ENCODE measurements at places on chromosomes 5 and 9.
A peak's percentile ranks its signal among the peaks of the same experiment; 100 is the strongest.

- DNase-seq: no peak
Observed at GRCh38 chr9:82208741-82209450, 220.3 kb downstream of the SPATA31D1 start.

- DNase-seq: no peak
Observed at GRCh38 chr9:127395497-127396252, 1.3 kb upstream of the SLC2A8 start.

- no peak for DNase-seq
Observed at GRCh38 chr5:113118298-113118697, 141.7 kb downstream of the DCP2 start.

DNA sequence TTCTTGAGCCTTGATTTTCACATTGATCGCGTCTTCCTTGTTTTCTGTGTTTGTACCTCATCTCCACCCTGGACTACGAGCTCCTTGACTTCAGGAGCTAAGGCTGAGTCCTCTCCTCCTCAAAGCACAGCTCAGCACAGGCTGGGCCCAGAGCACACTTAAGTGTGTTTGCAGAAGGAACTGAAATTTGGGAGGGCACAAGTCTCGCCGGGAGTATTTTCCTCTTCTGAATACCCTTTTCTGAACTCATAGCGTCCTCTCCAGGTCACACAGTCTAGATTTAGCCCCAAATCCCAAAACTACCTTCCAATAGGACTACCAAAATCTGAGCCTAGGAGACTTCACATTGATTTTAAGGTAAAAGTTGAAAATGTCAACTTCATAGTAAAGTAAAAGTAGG, 41.6 kb downstream of the TSTD2 start:
- DNase-seq: no peak

GRCh38 chr5:154593796-154594195, 115.8 kb upstream of the HAND1 start:
- no peak for DNase-seq

- DNase-seq: no peak
Observed at GRCh38 chr9:117464941-117465616, 50.2 kb upstream of the ASTN2 start.

GRCh38 chr9:78324682-78325081, 27.8 kb downstream of the PSAT1 start:
- no peak for DNase-seq

DNA sequence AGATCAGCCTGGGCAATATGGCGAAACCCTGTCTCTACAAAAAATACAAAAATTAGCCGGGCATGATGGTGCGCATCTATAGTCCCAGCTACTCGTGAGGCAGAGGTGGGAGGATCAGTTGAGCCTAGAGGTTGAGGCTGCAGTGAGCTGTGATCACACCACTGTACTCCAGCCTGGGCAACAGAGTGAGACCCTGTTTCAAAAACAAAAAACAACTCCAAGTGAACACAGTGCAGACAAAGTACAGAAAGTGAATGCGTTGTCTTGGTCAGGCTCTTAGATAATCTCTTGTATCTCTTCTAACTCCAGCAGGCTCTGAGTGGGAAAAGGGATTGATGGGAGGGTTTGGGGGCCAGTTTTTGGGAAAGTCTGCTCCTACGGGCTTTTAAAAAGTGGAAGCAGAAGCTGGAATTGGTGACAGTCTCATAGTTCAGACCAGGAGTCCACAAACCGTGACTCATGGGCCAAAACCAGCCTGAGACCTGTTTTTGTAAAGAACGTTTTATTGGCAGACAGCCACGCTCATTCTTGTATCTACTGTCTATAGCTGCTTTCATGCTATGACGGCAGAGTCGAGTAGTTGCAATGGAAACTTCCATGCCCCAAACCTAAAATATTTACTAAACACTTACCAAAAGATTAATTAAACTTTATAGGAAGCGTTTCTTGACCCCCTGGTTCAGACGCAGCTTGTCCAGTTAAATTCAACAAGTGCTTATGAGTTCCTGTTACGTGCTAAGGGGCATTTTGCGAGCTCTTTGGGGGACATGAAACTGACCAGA, 32.9 kb downstream of the NDST1 start:
- DNase-seq: peak; percentile 92

- DNase-seq: no peak
Observed at GRCh38 chr5:154143211-154143641, 47.3 kb upstream of the GALNT10 start.

DNA sequence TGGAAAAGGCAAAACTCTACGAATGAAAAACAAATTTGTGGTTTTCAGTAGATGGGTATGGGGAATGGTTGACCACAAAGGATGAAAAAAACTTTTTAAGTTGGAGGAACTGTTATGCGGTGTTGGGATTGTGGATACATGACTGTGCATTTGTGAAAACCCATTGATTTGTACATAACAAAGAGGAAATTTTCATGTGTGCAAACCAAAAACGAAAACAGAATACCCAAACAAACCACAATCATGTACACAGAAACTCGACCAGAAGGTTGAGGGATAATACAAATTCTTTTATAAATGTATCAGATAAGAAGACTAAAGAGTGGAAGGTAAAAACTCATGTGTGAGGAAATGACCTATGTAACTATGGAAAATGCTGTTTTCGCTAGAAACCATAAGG, 1012.4 kb downstream of the CDH18 start:
- DNase-seq: no peak

DNA sequence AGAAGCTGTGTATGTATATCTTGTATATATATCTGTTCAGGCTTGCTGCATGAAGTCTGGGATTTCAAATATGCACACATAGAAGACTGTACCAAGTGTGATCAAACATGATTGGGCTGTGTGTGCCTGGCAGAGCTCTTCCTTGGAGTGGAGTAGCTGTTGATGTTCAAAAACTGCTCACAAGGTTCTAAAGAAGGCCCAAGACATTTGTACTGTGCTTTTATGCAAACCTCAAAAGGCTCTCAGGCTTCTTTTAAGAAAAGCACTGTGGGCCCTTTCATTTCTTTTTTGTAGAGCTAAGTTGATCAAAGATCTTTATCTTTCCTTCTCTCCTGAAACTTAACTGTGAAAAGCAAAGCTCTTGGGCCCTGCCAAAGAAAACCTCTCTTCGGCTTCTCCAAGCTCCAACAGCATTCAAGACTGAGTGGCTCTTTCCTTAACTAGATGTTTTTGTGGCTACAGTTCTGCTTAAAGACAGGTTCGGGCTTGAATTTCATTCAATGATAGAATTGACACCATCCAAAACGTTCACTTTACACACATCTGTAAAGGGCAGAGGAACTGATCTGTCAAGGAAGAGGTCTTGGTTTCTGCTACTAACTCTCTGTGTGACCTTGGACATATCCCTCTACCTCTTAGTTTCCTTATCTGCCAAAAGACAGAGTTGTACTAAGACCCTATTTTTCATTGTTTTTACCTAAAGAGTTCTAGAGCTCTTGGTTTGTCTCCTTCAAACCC, 105.8 kb upstream of the IL6ST start:
- no peak for DNase-seq

GRCh38 chr9:116646661-116647514, 40.2 kb upstream of the TRIM32 start:
- DNase-seq: peak; percentile 40

GRCh38 chr5:131193106-131193505, 22.4 kb downstream of the LYRM7 start:
- DNase-seq: no peak

GRCh38 chr9:136835932-136836904, 6.1 kb upstream of the AJM1 start:
- no peak for DNase-seq

- no peak for DNase-seq
Observed at GRCh38 chr5:112004867-112005622, 248.1 kb upstream of the NREP start.

GRCh38 chr5:40578501-40579451, 100.9 kb upstream of the PTGER4 start:
- peak; percentile 43 for DNase-seq

DNA sequence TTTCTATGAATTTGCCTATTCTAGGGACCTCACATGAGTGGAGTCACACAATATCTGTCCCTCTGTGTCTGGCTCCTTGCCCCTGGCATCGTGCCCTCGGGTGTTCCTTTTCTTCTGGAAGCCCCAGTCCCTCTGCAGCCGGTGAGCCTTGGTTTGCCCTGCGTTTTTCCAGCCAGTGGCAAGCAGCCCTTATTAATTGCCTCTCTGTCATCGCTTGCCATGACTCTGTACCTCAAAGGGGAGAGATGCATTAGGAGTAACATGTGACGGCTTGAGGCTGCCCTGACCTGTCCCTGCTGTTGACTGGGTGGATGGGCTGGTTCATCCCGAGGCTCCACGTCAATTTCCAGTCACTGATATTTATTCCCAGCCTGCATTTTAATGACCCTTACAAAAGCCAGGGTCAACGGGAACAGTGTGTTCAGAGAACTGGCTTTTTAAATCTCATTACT, 87.3 kb downstream of the CFAP90 start:
- no peak for DNase-seq

DNA sequence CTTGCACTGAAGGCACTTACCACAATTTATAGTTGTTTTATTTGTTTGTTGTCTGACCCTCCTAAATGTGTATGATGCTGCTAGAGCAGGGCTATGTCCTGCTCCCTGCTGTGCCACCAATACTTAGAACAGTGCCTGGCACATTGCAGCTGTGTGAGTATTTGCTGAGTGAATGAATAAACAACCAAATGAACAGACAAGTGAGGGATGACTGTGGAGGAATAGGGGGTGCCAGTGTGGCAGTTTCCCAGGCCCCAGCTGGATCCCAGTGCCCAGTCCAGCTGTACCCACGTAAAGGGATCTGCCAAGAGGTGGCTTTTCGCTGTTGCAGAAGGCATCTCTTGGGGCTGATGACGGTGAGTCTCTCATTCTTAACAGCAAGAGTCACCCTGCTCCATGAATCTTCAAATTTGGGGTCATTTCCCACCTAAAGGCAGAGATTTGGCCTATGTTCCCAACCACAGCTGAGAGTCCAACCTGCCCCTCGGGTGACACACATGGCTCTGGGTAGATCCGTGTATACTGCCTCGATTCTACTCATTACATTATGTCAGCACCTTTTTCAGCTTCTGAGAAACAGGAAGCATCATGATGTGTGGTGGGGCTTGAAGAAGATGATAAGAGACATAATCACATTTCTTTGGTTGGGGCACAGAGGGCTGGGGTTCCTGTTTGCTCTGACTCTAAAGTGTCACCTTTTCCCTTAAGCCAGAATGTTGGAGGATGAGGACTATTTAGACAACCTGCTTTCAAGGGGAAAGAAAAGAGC, 14.3 kb downstream of the IL5 start:
- no peak for DNase-seq

- peak; percentile 30 for DNase-seq
Observed at GRCh38 chr9:132768932-132769905, 99.0 kb downstream of the GTF3C4 start.

GRCh38 chr5:126443374-126443851, 20.2 kb downstream of the GRAMD2B start:
- DNase-seq: no peak

- no peak for DNase-seq
Observed at GRCh38 chr5:137800700-137801411, 46.7 kb upstream of the HNRNPA0 start.

Data from dermis microvascular lymphatic vessel endothelial cell (primary cell).